ENCODE measurements at places on chromosomes 7 and 10.

DNA sequence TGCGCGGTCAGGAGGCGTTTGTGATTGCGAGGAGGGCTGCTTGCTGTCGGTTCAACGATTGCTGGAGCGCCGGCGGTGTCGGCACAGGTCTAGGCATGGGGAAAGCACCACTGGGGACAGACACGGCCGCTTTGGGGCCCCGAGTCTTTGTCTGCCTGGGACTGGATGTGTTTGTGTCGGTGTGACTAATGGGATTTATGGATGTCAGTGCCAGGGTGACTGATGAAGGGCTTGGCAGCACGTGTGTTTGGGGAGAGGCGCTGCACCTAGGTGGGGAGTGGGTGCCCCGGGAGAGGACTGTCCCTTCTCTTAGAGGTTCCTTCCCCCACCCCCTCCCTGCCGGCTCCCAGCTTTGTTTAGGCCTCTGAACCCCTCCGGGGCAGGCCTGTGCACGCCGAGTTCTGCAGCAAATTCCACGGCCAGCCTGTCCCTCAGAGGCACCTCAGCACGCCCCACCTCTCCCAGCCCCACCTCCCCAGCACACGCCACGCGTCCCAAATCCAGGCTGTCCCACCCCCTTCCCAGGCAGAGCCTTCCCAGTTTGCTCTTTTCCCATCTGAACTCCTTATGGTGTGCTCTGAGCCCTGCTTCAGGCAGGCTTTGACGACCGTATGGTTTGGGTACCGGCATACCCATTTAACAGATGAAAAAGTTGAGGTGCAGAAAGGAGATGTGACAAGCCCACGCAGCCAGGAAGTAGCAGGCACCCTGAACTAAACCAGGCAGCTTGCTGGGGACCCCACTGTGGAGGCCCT is 6.4 kb upstream of the TNRC18 start:
- DNase-seq = peak; percentile 53

GRCh38 chr10:3622427-3622826 is 162.6 kb downstream of the KLF6 start:
- no peak for DNase-seq

DNA sequence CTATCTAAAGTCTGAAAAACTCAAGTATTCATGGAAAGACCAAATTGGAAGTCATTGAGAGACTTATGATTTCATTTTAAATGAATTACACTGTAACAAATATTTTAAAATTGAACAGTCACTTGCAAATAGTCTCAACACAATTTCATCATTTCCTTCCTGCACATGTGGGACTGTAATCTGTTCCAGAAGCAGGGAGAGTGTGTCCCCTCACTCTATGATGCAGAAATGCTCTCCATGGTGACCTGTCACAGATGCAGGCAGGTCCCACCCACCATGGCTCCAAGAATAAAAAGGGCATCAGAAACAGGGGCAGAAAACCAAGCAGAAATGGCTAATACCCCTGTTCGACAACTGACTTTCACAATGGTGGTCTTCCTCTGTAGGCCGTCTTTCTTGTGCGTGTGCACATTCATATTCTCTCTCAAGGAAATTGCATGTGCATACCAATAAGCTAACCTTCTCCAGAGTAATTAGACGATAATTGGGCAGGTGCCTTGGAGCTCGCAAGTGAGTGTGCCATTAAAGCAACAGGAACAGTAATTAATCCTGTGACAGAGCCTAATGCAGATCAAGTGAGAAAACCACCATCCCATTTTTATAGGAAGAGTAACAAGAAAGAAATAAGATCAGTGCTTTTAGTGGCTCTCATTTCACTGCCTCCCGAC is 170.9 kb downstream of the ZMYND11 start:
- no peak for DNase-seq

DNA sequence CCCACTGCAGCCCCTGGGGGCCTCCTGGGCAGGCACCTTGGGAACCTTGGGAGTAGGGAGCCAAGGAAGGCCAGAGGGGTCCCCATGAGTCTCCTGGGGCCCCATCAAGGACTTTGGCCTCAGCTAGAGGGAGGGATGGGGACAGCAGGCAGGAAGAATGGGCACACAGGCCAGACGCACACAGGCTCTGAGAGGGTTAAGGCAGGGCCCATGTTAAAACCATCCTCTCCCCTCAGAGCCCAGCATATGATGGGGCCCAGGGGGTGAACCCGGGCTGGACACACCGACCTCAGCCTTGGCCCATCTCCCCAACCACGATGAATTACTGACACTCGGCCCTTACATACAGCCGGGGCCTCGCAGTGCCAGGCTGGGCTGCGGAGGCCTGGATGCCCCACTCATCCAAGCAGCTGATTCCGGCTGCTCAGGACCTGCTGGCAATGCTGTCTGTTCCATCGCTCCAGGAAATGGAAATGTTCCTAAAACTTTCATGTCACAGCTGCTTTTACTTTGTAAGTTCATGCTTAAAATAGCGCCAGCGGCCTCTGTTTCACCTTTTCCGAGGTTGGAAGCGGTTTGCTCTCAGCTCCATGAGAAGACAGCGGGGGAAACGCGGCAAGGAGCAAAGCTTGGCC is 17.3 kb upstream of the INPP5A start:
- peak; percentile 44 for DNase-seq
